Activated naive CD8-positive, alpha-beta T cell treated with anti-CD3 and anti-CD28 coated beads for 36 hours (primary cell): ENCODE measurements at places on chromosomes 16 and 17. TPM values are rescaled to one million over a fixed set of nuclear protein-coding genes. Genes with fewer than 3 reads are reported as not detected.

GRCh38 chr17:77126519-77126918 lies 14.2 kb upstream of the SEC14L1 start:
- no peak for DNase-seq

DNA sequence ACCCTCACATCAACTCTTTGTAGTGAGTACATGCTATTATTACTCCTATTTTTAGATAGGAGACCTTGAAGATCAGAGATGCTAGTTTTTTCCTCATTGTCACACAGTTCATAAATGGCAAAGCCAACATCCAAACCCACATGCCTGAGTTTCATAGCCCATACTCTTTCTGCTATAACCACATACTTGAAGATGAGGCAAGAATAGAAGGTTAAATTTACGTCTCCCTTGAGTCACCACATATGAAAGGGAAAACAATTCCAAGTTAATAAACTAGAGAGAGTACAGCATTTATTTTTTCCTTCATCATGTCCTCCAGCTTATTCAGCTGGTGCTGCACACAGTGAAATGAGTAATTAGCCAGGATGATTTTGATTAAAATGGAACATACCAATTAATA lies 23.7 kb downstream of the NUDT7 start:
- DNase-seq, result no peak

DNA sequence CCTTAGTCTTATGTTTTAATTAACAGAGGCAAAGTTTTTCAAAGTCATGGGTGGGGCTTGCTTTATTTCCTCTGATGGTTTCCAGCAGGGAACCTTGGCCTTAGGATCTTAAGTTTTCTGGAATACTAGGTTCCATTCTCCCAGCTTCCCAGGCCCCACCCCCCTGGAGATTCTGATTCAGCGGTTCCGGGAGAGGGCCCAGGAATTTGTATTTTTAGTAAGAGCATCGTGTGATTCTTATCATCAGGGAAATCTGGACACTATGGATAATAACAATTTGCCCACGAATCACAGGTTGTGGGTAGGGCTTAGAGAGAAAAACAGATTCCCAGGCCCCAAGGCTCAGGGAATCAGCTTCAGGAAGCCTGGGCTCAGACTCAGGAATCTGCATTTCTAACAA lies 263.6 kb downstream of the NTN1 start:
- no peak for DNase-seq

DNA sequence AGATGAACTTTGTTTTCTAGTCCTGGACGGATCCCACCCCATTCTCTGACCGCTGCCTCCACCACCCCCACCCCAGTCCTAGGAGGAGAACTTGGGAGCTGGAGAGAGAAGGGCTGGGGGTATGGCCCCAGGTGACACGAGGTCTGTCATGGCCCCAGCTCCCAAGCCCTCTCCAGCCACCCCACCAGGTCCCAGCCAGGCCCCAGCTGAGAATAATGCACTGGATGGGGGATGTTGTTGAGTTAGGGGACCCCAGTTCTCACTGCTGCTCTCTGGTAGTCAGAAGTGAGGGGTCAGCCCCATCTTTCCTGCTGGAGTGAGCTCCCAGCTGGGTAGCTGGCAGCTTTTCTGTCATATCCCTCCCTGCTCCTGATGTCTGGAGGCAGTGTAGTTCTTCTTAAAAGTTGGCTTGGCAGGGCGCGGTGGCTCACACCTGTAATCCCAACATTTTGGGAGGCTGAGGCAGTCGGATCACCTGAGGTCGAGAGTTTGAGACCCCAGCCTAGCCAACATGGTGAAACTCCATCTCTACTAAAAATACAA lies 4.6 kb upstream of the COL1A1 start:
- DNase-seq, result no peak

TERF2IP gene
- total RNA-seq, result 68.8 TPM

GRCh38 chr17:1972487-1973160 lies 52.5 kb downstream of the RTN4RL1 start:
- DNase-seq, result peak; percentile 13

DNA sequence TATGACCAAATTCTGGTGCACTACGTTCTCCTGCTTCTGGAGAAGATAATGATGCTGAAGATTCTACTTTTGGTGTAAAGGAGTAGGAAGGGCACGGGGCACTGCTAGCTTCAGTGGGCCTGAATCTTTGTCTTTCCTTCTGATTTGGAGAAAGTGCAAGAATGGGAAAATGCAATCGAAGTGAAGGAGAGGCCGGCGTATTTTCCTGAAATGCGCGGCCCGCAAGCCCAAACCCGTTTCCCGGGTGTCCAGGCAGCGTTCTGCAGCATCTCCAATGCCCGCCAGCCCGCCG lies 372 bp upstream of the NDE1 start:
- no peak for DNase-seq

- peak; percentile 20 for DNase-seq
These were observed 2.5 kb downstream of the ADAD2 start for GRCh38 chr16:84193480-84193879.

GRCh38 chr16:10067406-10067805 lies 114.8 kb downstream of the GRIN2A start:
- no peak for DNase-seq

CA7 gene
- total RNA-seq, result not detected

GRCh38 chr17:74945543-74945942 lies 9.8 kb downstream of the OTOP3 start:
- DNase-seq, result no peak

NPB gene
- total RNA-seq, result not detected

- no peak for DNase-seq
These were observed 4.9 kb downstream of the IQCK start for GRCh38 chr16:19722981-19723380.

NPIPA8 gene
- total RNA-seq, result 9.2 TPM

HIC1 gene
- total RNA-seq, result 37.8 TPM

DNA sequence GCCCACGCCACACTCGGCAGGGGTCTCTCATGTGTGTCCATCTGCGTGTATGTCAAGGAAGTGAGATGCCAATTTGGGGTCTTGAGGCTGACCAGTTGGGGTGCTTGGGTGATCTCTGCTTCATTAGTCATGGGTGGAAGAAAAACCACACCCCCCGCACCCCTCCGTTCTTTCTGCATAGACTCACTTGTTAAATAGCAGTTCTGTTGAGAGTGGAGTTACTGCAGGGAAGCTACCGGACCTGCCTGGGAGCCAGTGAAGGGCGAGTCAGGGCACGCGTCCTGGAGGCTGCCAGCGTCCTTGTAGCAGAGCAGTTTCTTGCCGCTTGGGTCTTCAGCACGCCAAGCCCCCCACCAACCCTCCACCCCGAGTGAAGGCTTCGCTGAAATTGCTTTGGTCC lies 8.5 kb downstream of the SNN start:
- DNase-seq, result no peak

C17orf107 gene
- total RNA-seq, result 2.3 TPM

CNTROB gene
- 45.7 TPM for total RNA-seq

- DNase-seq, result no peak
These were observed 13.2 kb downstream of the GABARAPL2 start for GRCh38 chr16:75579281-75579834.

DNA sequence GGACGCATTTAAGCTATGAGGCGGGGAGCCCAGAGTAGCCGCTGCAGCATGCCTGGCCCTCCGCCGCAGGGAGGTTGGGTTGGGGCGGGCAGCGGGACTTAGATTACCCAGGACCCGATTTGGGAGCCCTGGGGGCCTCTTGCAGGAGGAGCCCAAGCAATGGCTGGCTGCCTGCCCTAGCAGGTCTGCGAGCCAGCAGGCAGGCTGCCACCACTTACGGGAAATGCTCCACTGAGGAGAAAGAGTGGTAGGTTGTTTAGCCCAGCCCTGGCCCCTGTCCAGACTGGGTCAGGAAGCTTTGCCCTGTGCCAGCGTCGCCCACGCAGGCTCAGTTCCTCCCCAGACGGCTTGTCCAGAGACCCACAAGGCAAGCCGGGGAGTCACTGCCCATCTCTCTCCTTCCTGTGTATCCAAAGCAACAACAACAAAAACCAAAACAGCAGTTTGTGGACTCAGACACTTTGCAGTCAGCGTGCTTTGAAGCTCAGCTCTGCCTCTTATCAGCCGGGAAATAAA lies 10.3 kb upstream of the TVP23A start:
- DNase-seq, result no peak

GRCh38 chr16:11799509-11800381 lies 2.7 kb upstream of the ZC3H7A start:
- no peak for DNase-seq

DNA sequence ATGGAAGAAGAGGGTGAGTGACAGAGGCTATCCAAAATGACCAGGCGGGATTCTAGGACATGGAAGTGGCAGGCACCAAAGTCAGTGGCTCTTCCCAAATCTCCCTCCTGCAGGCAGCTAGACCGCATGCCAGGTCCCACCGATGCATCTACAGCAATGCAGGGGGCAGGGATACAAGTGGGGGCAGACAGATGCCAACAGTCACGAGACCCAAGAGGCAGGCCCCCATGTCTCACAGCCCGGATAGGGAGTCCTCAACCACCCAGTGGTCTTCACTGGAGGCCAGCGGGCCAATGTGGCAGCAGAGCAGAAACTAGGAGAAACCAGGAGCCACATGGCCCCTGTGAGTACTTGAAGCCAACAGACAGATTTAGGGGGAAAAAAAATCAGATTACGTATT lies 20.0 kb downstream of the NPLOC4 start:
- no peak for DNase-seq

DNA sequence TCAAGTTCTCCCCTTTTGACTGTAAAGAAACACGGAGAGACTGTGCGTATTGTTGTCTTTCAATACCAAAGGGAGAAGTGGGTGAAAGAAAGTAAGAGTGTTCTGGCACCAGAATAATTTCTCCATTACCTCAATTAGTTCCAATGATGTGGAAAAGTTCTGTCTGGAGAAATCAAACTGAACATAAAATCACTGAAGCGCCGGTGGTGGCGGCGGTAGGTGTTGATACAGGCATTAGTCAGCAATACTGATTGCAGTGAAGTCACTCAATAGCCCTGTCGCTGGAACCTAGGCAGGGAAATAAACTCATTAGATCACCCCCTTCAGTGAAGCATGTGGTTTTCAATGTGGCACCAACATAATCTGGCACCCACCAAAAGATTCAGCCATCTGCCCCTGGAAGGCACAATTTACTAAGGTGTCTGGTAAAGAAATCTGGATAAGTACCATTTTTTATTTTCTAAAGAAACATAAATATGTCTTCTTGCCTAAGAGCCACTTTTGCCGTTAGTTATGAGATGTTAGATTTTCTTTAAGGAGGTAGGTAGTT lies 274.2 kb upstream of the SOX9 start:
- DNase-seq, result no peak

GRCh38 chr16:4908854-4909401 lies 28.0 kb downstream of the PPL start:
- no peak for DNase-seq

GRCh38 chr16:68713361-68713760 lies 23.7 kb upstream of the CDH1 start:
- no peak for DNase-seq

DNA sequence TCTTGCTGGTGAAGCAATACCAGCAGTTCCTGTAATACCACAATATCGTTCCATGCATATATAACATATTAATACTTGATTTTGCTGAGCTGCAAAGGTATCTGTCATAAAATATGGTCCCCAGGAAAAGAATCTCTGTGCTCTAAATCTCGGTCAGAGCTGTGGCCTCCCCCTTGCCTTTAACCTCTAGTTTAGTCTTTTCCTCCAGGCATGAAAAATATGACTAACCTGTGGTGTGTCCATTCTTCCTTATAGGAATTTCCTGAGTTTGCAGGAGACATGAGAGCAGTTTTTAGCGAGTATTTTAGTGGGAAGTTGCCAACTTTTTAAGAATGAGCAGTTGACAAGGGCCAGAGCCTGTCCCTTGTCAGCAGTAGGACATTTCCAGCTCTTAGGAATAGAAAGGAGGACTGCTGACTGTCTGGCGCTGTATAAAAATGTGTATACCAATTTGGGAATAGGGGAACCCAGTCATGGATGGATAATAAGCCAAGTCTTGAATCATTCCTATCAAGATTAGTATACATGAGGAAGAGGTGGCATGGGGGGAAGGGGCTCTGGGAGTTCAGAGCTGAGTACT lies 8.7 kb downstream of the ATXN1L start:
- no peak for DNase-seq

DNA sequence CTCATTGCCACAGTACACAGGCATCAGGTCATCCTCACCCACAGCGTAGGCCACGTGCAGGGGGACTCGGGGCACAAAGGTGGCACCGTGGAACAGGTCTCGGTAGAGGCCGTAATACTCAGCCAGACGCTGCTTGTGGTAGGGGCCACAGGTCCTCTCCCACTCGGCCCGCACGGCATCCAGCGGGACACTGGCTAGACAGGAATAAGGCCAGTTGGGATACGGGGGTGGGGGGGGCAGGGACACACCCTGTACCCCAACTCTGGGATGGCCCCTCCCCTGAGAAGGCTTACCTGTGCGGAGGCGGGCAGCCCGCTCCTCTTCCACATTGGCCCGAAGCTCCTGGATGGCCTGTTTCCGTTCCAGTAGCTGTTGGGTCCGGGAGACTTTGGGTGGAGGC lies 3.0 kb downstream of the MRPL38 start:
- no peak for DNase-seq

- DNase-seq, result no peak
These were observed 23.3 kb upstream of the SLC12A3 start for GRCh38 chr16:56841659-56842058.

GSG1L gene
- not detected for total RNA-seq

NR1D1 gene
- total RNA-seq, result 4.8 TPM

EMP2 gene
- not detected for total RNA-seq

DNA sequence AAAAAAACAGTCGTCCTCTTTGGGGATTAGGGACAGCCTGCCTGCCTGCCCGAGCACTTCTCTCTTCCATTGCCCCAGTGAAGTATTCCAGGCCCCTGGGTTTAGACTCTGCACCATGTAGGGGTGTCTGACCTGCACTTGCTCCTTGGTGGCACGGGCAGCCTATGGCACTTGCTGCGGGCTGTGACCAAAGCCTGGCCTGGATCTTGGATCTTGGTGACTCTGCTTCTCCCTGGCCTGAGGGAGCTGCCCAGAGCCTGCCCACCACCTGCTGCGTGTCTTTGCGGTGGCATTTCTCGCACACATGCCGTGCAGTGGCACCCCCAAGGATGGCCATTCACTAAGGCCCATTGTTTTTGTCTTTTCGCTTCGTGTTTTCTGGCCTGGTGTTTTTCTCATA lies 6.1 kb upstream of the STH start:
- DNase-seq, result no peak

TMEM100 gene
- total RNA-seq, result not detected

C16orf96 gene
- total RNA-seq, result 0.20 TPM
